Neural progenitor cell (in vitro differentiated cells): ENCODE measurements at places on chromosomes 1 and 21. TPM values are rescaled to one million over a fixed set of nuclear protein-coding genes. Genes with fewer than 3 reads are reported as not detected.

TNFRSF1B gene
- total RNA-seq, result 0.04 and 0.22 TPM in 2 replicates

CACHD1 gene
- 49.9 and 61.0 TPM in 2 replicates for total RNA-seq

ADAMTS5 gene
- under 0.01 TPM in 1 of 2 replicates, not detected in the other for total RNA-seq

PADI3 gene
- total RNA-seq, result 1.0 and 2.0 TPM in 2 replicates

FCMR gene
- total RNA-seq, result not detected in 2 replicates

KLF17 gene
- not detected in 2 replicates for total RNA-seq

FALEC gene
- 0.96 TPM in 1 of 2 replicates, not detected in the other for total RNA-seq

DIRAS3 gene
- 0.12 and 1.3 TPM in 2 replicates for total RNA-seq

TNNI3K gene
- 1.9 and 3.4 TPM in 2 replicates for total RNA-seq

AGBL4 gene
- total RNA-seq, result 1.5 and 1.7 TPM in 2 replicates

NMNAT2 gene
- total RNA-seq, result 0.49 and 2.7 TPM in 2 replicates

FCGR3A gene
- not detected in 2 replicates for total RNA-seq

SHISAL2A gene
- 0.11 and 0.87 TPM in 2 replicates for total RNA-seq

CRYAA gene
- total RNA-seq, result not detected in 2 replicates

HFM1 gene
- total RNA-seq, result 15.1 and 36.3 TPM in 2 replicates

NES gene
- 83.8 and 219 TPM in 2 replicates for total RNA-seq

HOOK1 gene
- total RNA-seq, result 9.3 and 12.1 TPM in 2 replicates

ARTN gene
- 2.9 and 4.1 TPM in 2 replicates for total RNA-seq

CELA3A gene
- not detected in 2 replicates for total RNA-seq

C2CD4D gene
- 0.12 TPM in 1 of 2 replicates, not detected in the other for total RNA-seq

TMEM269 gene
- 0.31 and 0.47 TPM in 2 replicates for total RNA-seq

FCGR3B gene
- total RNA-seq, result not detected in 2 replicates

F13B gene
- total RNA-seq, result not detected in 2 replicates

LCE1A gene
- not detected in 2 replicates for total RNA-seq

ENO1 gene
- 1,414 and 2,157 TPM in 2 replicates for total RNA-seq

EPHB2 gene
- 38.3 and 80.2 TPM in 2 replicates for total RNA-seq

B3GALT2 gene
- not detected in 2 replicates for total RNA-seq

TCHH gene
- 0.03 and 0.07 TPM in 2 replicates for total RNA-seq

PRMT6 gene
- 33.1 and 40.3 TPM in 2 replicates for total RNA-seq

GBP5 gene
- not detected in 2 replicates for total RNA-seq

ZSWIM5 gene
- total RNA-seq, result 5.8 and 7.1 TPM in 2 replicates

SPRR2F gene
- not detected in 2 replicates for total RNA-seq

MATN1 gene
- 0.09 TPM in 1 of 2 replicates, not detected in the other for total RNA-seq

ZNF670 gene
- 22.1 and 38.4 TPM in 2 replicates for total RNA-seq

CEPT1 gene
- 34.6 and 58.9 TPM in 2 replicates for total RNA-seq

EPHA8 gene
- total RNA-seq, result 0.46 TPM in 1 of 2 replicates, not detected in the other
